ENCODE measurements at places on chromosomes 6 and 20. TPM values are rescaled to one million over a fixed set of nuclear protein-coding genes. Genes with fewer than 3 reads are reported as not detected.
A peak's percentile ranks its signal among the peaks of the same experiment; 100 is the strongest.

GRCh38 chr20:1830240-1830639 is 65.0 kb upstream of the SIRPA start:
- H3K36me3 ChIP-seq = no peaks in the 10 kb centered on the region
- no peak for DNase-seq
- no peak overlapping the region for H3K27ac ChIP-seq
- H3K4me1 ChIP-seq = no peaks in the 10 kb centered on the region
- no peak overlapping the region for H3K4me3 ChIP-seq

- no peaks in the 10 kb centered on the region for H3K27me3 ChIP-seq
- H3K27ac ChIP-seq = no peak overlapping the region
- no peaks in the 10 kb centered on the region for H3K4me1 ChIP-seq
These were observed 112.3 kb upstream of the CST7 start for GRCh38 chr20:24836661-24837299.

MOG gene
- not detected for total RNA-seq

DNA sequence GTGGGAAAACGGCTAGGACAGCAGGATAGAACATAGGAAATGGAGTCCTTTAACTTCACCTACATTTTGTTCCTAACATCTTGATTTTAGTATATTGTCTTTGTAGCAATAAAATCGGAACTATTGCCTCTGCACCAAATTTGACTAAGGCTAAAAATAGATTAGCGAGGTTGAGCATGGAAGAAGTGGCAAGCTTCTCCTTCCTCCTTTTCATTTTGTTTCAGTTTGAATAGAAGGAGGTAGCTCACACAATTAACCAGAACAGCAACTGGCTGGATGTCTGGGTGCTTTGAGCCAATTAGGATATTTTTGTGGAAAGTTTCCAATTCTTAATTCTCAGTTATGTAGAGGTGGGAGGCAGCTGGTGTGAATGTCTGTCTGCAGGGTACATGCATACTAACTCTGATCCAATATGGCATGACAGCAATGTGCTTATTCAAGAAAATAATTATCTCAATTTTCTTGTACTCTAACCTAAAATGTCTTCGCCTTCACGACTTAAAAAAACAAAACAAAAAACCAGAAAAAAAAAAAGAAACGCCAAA is 3.1 kb upstream of the HECA start:
- no peaks in the 10 kb centered on the region for H3K27me3 ChIP-seq
- peaks cover 49% of the 10 kb centered on the region for H3K4me1 ChIP-seq
- H3K27ac ChIP-seq = peak overlapping the region; percentile 61
- DNase-seq = no peak

DNA sequence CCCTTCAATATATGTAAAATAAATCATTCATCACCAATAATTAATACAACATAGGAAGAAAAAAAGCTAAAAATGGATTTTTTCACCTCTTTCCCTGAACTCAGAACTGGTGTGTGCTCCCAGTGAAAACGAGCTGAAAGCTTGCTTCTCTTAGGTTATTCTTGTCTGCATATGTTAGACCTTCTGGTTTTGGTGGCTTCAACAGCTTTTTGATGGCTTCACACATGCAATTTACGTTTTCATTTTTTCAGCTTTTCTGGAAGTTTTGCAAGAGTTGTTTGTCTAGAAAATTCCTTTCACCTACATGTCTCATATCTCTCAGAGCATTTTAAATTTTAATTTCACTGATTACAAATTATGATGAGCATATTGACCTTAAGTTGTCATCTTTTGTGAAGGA is 86.9 kb upstream of the PTCHD4 start:
- H3K36me3 ChIP-seq = no peaks in the 10 kb centered on the region
- no peaks in the 10 kb centered on the region for H3K4me1 ChIP-seq
- H3K27me3 ChIP-seq = no peaks in the 10 kb centered on the region
- no peak overlapping the region for H3K4me3 ChIP-seq

DNA sequence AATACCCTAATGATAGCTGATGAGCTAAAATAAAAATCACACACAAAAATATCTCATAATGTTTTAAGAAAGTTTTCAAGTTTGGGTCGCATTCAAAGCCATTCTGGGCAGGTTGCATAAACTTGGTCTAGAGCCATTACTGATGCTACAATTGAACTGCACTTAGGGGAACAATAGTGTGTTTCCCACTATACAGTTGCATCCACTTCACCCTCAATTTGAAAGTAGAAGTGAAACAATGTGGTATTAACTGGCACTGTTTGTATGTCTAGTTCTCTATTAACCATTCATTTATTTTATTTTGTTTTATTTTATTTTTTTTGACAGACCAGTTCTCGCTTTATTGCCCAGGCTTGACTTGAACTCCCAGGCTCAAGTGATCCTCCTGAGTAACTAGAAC is 23.0 kb upstream of the STK38 start:
- H3K36me3 ChIP-seq = peaks cover 2% of the 10 kb centered on the region
- no peaks in the 10 kb centered on the region for H3K4me1 ChIP-seq
- no peaks in the 10 kb centered on the region for H3K27me3 ChIP-seq
- no peak overlapping the region for H3K4me3 ChIP-seq
- no peak for DNase-seq

DNA sequence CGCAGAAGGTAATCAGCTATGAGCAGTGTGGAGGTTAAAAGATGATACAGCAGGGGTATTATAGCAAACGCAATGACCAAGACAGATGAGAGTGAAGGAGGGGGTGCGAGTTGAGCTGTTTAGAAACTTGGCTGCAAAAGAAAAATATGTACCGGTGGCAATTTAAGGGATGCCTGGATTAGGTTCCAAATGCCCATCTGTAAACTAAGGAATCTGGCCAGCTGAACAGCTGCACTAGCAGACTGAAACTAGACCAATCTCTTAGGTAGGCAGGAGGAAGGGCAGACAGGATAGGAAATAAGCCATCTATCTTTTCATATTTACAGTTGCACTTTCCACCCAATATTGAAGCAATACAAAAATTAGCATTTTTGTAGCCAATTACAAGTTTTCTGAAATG is 407.6 kb downstream of the HTR1B start:
- H3K27ac ChIP-seq = no peak overlapping the region
- H3K36me3 ChIP-seq = no peaks in the 10 kb centered on the region
- H3K4me1 ChIP-seq = no peaks in the 10 kb centered on the region
- H3K27me3 ChIP-seq = no peaks in the 10 kb centered on the region
- H3K4me3 ChIP-seq = no peak overlapping the region

GRCh38 chr20:41078329-41078728 is 49.7 kb downstream of the TOP1 start:
- no peak for DNase-seq
- H3K27me3 ChIP-seq = no peaks in the 10 kb centered on the region
- peaks cover 49% of the 10 kb centered on the region for H3K36me3 ChIP-seq

DNA sequence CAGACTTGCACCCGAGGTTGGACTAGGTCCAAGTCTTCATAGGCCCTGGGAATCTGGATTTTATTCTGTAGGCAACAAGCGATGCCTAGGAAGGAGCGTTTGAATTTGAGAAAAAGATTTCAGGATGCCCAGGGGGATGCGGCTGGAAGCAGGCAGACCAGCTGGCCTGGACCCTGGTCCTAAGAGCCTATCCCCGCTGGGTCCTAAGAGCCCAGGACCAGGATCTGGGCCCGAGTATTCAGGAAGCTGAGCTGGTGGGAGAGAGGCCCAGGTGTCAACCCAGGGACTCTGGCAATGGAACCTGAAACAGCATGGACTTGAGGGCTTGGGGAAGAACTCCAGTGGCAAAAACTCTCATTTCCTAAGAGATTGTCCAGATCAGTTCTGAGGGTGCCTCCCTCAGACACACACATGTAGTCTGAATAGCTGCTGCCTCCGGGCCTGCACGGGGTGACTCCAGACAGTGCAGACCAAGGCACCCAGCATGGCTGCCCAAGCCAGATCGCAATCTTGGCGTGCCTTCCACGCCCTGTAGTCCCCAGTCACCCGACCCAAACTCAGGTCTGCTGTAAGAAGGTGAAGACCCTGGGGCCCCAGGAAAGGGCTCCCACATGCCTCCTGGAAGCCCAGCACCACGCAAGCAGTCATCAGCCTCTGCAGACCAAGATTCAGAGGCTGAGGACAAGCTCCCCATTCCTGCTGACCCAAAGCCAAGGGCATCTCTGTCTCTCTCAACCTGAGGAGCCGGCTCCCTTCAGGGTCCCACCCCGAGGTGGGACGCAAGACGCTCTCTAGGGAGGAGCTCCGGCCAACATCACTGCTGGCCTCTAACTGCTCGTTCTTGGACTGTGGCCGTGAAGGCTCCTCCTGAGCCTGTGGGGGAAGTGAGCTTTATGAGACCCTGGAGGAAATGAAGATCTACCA is 34.4 kb downstream of the RRBP1 start:
- no peaks in the 10 kb centered on the region for H3K36me3 ChIP-seq
- DNase-seq = no peak
- no peak overlapping the region for H3K4me3 ChIP-seq
- no peak overlapping the region for H3K27ac ChIP-seq
- H3K4me1 ChIP-seq = no peaks in the 10 kb centered on the region

MEP1A gene
- total RNA-seq = not detected

DNA sequence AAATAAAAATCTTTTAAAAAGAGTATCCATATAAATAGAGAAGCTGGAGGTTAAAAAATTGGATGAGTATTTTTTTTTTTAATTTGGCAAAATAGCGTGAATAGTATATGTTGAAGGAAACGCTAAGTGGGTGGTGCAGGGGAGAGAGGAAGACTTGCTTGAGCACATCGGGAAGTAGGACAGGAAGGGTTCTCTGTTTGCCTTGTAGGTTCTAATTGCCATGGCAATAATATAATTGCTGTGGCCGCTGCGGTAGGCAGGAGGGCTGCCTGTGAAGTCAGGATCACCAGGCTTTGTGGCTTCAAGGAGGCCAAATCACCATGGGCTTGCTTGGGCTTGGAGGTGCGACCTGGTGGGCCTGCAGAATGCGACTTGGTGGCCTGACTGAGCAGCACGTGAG is 35.1 kb downstream of the IGF2R start:
- H3K4me1 ChIP-seq = peaks cover 63% of the 10 kb centered on the region
- no peak overlapping the region for H3K27ac ChIP-seq
- no peak for DNase-seq
- H3K27me3 ChIP-seq = no peaks in the 10 kb centered on the region

DNA sequence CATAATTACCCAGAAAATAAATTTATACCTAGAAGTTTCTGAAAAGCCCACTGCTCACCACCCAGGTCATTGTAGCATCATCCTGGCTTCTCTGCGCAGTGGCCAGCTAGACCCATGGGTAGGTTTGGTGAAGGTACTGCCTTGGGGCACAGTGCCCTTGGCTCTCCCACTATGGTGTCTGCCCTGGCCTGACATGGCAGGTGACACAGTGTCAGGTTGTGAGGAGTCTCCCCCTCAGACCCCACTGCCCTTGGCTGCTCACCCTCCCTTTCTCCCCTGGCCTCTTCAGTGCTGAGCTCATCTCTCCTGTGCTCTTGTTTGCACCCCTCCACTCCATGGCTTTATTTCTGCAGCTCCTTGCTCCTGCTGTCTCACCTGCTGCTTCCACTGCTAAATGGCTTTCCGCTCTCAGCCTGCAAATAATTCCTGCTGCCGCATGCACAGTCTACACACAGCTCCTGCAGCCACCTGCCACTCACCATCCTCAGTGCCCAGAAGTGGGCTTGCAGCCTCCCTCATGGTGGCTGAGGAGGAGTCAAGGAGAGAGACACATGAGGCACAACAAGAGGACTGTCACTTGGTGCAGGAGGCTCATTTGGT is 313.4 kb upstream of the MOCS1 start:
- H3K4me3 ChIP-seq = no peak overlapping the region
- H3K36me3 ChIP-seq = no peaks in the 10 kb centered on the region
- no peak overlapping the region for H3K27ac ChIP-seq
- H3K4me1 ChIP-seq = no peaks in the 10 kb centered on the region
- H3K27me3 ChIP-seq = peaks cover 2% of the 10 kb centered on the region

LY86 gene
- total RNA-seq = 1.1 TPM

- no peak overlapping the region for H3K27ac ChIP-seq
- no peaks in the 10 kb centered on the region for H3K36me3 ChIP-seq
- no peak overlapping the region for H3K4me3 ChIP-seq
- H3K27me3 ChIP-seq = no peaks in the 10 kb centered on the region
These were observed 125.0 kb downstream of the CBLN4 start for GRCh38 chr20:55880361-55880760.

GRCh38 chr6:110378552-110378951 is 20.4 kb upstream of the METTL24 start:
- no peak overlapping the region for H3K4me3 ChIP-seq
- DNase-seq = no peak
- no peaks in the 10 kb centered on the region for H3K4me1 ChIP-seq

OVOL2 gene
- not detected for total RNA-seq

DNA sequence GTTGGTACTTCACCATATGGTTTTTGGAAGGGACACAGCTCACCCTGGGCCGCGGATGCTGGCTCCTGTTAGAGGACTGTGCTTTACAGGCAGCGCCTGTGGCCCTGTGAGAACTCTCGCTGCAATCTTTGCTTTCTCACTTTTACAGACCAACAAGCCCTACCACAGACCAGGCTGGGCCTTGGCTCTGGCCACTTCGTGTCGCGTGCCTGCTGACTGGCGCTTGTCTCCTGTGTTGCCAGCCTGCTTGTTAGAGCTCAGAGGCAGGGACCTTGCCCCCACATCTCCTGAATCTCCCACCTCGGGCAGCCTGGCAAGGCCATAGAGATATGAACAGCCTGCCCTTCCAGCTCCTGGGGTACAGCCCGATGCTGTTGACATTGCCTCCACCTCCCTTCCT is 56.1 kb downstream of the SYNJ2 start:
- peaks cover 52% of the 10 kb centered on the region for H3K36me3 ChIP-seq
- no peaks in the 10 kb centered on the region for H3K27me3 ChIP-seq
- DNase-seq = no peak
